ENCODE measurements at places on chromosomes 12 and 14.

DNA sequence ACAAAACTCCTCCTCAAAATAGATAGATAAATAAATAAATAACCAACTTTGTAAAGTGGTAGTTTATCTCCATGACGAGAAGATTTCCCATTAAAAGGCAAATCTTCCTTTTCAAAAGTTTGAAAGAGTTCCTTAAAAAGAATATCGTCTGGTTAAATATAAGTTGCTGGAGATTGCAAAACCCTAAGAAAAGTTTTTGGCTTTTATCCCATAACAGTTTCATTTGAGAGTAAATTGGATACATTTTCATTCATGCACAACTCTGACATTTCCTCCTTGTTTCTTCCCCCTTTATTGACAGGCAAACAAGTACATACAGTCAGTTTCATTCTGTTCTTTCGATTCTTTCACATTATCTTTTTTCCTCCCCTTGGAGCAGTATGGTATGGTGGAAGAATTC lies 45.4 kb upstream of the BTG1 start:
- no peak for DNase-seq

GRCh38 chr12:130956009-130956408 lies 2.3 kb downstream of the ADGRD1 start:
- DNase-seq = no peak

GRCh38 chr12:27696864-27697564 lies 767 bp downstream of the REP15 start:
- no peak for DNase-seq

GRCh38 chr12:43835264-43835655 lies 621 bp upstream of the TMEM117 start:
- DNase-seq = no peak

DNA sequence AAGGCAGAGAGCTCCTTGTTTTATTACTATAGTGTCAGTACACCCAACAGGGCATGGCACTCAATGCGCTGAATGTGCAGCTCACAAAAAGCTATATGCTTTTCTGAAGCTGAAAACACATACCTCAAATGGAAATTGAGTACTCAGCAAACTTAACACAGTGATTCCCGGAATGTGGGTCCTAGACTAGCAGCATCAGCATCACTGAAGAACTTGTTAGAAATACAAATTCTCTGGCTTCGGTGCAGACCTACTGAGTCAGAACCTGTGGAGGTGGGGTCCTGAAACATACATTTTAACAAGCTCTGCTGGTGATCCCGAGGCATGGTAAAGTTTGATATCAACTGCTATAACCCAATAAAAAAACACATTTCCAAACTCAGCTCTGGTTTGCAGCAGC lies 14.9 kb downstream of the RERG start:
- no peak for DNase-seq

DNA sequence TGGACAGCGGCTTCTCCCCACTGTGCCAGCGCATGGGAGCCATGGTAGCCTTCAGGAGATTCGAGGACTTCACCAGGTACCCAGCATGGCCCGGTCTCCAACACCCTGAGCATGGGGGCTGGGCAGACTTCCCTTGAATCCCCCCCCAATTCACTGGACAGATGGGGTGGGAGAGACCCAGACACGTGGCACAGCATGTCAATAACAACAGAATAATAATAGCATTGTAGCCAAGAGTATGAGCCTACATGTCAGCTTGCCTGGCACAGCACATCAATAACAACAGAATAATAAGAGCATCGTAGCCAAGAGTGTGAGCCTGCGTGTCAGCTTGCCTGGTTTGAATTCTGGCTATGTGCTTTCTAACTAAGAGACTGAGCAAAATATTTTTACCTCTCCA lies 76.4 kb downstream of the FOXN4 start:
- no peak for DNase-seq

DNA sequence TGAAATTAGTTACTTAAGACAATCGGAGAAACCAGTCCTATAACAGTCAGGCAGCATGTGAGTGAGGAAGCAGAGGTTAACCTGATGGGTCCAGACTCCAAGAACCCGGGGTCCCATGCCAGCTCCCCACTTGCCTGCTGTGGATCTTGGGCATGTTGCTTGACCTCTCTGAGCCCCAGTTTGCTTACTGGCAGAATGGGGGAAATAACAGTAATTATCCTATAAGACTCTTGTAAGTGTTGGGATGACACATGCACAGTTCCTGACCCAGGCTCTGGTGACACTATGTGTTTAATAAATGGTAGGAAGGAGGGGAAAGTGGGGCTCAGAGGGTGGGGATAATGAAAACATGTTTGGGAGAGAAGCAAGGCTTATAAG lies 56.8 kb downstream of the RPH3A start:
- no peak for DNase-seq

DNA sequence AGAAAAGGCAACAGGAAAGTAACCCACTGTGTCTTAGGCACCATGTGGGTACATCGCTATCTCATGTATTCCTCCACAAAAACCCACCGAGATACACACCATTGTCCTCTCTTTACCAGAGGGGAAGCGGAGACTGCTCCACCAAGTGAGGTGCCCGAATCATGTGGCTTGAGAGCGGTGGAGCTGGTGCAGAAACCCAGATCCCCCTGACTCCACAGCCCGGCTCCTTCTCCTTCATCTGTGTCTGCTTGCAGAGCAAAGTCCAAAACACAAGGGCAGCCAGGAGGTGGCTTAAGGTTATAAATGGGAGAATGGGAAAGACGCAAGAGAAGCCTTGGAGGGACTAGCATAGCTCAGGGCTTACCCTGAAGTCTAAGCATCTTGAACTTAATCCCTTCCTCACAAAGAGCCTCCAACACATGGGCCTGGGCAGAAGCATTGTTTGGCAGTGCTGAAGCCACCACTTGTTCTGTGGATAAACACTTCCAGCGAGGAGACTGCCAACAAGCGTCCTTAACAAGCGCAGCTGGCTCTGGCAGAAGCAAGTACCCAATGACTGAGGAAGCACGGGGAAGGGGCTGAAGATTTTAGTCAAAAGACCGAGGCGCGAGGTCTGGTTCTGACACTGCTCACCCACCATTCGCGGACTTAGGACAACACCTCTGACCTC lies 83.0 kb downstream of the TTC7B start:
- no peak for DNase-seq

- no peak for DNase-seq
Measured at GRCh38 chr14:61238611-61239245, 42.4 kb downstream of the TMEM30B start.

GRCh38 chr12:28409892-28410291 lies 219.6 kb downstream of the CCDC91 start:
- DNase-seq = no peak

DNA sequence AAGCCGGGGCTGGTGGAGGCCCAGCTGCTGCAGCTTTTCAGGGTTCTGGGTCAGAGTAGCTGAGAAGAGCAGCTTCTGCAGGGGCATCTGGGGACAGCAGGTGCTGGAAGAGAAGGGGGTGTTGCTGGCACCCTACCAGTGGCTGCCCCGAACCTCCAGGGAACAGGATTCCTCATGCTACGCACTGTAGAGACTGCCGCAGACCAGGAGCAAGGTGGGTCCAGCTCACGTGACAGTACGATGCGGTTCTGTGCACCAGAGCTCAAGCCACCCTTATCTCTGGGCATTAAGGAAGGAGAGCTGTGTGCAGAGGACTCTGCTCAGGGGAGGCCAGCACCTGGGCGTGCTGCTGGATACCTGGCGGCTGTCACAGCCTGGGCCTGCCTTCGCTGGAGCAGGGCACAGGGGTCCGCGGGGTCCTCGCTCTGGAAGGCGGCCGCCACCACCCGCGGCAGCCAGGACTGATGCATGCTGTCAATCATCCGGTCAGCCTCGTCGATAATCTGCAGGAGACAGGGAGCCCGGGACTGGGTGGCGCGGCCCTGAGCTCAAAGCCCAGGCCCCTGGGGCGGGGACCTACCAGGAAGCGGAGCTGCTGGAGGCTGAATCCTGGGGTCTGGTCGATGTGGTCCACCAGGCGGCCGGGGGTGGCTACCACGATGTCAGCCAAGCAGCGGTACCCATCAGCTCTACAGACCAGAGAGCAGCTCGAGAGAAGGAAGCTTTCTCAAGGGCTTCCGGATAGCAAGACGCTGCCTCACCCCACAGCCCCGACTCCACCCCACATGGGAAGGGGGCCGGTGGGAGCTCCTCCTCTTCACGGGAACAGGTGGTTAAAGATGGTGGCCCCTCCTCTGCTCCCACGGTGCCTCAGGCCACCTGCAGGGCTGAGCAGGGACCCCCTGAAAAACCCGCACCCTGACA lies 2.9 kb downstream of the DDX51 start:
- DNase-seq = no peak

DNA sequence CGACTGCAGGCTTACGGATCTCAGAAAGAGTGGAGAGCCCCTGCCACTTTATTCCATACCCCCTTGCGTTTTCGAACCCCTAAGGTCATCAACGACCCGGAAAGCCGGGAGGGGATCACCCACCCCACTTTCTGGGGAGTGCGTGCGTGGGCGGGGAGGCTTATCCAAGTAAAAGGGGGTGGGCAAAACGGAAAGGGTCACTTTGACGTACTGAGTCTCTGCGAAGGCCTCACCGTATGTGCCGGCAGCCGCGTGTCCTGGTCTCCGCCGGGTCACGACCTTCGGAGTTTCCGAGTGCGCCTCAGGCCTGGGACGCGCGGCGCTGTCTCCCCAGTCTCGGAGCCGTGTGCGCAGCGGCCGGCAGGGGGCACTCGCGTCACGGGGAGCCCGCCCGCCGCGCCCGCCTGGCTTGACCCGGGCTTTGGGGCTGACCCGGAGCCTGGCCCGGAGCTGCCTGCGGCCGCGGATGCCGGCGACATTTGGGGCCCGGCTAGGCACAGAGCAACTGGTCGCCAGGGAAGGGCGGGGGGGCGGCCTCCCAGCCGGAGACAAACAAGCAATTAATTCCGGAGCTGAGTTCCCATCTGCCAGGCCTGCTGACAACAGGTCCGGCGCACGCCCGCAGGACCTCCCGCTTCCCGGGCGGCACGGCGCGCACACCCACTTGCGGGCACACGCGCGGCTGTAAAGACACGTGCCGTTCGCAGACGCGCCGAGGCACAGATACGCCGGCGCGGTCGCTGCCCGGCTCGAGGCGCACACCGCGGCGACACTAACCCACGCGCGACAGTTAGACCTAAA lies 890 bp upstream of the KIF26A start:
- DNase-seq = no peak

DNA sequence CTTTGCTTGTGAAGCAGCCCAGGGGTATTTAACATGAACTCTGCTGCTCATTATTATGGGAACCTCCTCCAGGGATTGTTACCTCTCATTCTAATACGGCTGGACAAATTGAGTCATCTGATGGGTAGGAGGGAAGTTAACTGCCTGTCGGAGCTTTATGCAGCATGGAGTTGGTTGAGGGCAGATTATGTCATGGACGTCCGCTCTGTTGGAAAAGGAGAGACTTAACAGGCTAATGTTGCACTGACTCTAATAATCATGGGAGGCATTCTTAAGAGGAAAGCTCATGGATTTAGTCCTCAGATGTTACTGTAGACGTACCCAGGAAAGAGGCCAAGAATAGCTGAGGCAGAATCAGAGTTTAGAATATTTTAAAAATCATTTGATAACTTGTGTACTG lies 9.9 kb downstream of the POP5 start:
- DNase-seq = no peak

DNA sequence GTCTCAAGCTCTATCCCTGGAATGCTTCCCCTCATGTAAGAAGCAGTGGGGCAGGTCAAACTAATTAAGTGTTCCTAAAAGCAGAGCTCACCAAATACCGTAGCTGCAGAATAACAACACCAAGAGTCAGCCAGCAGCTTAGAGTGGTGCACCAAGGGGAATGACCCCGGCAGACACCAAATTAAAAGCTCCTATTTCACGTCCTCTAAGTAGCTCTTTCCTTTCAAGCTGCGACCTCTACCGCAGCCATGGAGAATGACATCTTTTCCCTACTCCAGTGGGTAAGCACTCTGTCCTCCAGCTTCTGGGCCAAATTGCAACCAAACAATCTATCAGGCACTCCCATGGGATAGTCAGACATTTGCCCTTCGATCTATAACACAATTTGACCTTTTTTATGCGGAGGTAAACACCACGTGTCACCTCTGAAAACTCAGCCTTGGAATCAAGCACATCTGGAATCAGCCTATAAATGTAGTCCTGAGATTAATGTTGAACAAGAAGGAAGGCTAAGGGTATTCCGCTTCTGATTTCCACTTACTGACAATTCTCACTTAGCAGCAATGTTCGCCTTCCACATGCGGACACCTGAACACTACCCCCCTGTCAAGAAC lies 67.6 kb upstream of the CDKN3 start:
- DNase-seq = peak; percentile 77

GRCh38 chr12:125149160-125150108 lies 84.2 kb downstream of the AACS start:
- DNase-seq = no peak

GRCh38 chr14:101473045-101473729 lies 88.1 kb upstream of the DIO3 start:
- DNase-seq = no peak

DNA sequence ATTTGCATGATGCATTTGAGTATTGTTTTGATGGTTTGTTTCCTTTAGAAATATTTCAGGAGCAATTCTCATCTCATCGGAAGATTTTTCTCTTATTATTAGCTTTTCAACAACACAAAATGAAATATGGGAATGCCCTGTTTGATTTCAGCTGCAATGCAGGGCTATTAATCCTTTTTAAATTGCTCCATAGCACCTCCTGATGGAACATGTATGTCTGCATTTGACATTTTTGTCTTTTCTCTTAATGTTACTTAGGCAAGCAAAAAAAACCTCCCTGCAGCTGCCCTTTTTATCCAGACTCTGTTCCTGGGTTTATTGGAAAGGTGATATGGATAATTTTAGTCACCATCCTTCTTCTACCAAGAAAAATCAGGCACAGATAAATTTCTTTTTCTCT lies 895.8 kb downstream of the RPS29 start:
- DNase-seq = peak; percentile 7

- DNase-seq = no peak
Measured at GRCh38 chr12:123671876-123672275, 963 bp downstream of the TCTN2 start.

GRCh38 chr12:18975933-18976332 lies 153.6 kb upstream of the PLEKHA5 start:
- DNase-seq = no peak

GRCh38 chr12:92992041-92992440 lies 62.9 kb upstream of the EEA1 start:
- no peak for DNase-seq

GRCh38 chr12:32302218-32303173 lies 96.9 kb upstream of the FGD4 start:
- DNase-seq = no peak

DNA sequence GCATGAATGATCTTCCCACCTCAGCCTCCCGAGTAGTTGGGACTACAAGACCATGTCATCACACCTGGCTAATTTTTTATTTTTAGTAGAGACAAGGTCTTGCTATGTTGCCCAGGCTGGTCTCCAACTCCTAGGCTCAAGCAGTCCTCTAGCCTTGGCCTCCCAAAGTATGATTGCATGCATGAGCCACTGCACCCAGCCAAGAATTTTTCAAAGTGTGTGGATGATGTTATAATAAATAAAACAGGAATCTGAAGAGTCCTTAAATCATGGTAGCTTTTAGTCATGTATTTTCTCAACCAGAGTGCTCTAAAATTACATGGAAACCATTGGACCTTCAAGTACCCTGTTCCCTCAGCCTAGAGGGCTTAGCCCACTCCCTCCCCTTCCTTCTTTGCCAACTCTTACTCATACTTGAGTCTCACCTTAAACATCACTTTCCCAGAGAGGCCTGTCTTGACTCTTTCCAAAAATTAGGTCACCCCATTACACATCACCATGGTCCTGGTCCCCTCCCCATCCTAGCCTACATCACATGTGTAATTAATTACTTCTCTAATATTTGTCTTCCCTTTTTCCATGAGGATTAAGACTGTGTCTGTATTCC lies 52.2 kb upstream of the BICDL1 start:
- no peak for DNase-seq

- DNase-seq = no peak
Measured at GRCh38 chr14:101007004-101007614, 103.6 kb upstream of the RTL1 start.

Measured in iPS DF 6.9 (cell line).